Urinary bladder (tissue), 4 donors: ENCODE measurements at places on chromosomes 11 and 22.

DNA sequence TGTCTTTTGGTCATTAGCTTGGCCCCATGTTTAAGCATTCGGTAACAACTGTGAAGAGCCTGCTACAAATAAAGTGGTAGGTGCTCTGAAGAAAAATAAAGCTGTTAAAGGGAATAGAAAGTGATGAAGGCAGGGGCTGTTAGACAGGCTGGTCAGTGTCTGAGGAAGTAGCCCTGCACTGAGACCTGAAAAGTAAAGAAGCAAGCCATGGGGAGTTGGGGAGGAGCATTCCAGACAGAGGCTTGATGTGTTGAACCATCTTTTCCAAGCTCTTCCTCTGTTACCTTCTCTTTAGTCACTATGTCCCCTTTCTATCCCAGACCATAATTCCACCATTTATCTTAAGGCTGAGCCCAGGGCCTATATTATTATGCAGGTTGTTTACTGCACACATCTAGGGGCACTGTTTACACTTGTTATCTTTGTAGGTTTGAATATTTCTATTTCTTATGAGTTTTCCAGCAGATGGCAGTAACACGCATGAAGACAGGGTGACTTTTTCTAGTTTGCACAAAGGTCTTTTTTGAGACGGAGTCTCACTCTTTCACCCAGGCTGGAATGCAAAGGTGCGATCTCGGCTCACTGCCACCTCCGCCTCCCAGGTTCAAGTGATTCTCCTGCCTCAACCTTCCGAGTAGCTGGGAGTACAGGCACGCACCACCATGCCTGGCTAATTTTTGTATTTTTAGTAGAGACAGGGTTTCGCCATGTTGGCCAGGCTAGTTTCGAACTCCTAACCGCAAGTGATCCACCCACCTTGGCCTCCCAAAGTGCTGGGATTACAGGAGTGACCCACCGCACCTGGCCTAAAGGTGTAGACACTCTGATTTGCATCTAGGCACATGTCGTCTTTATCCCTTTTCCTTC lies 23.0 kb downstream of the ZFTA start:
- DNase-seq = no peak

DNA sequence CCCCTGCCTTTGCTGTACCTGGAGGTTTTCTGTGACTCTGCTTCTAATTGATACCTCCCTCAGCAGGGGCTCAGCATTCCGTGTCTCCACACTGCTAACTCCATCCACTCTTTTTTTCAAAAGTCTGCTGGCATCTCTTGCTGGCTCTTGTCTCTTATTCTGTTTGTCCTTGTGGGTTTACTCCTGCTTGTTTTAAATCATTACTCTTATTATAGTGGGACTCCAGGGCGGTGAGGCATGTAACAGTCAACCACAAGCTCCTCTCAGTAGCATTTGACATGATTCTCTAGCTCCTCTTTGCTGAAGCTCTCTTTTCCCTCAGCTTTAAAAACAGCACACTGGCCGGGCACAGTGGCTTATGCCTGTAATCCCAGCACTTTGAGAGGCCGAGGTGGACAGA lies 260.2 kb upstream of the NARS2 start:
- no peak for DNase-seq

GRCh38 chr22:32522237-32522636 lies 47.6 kb downstream of the FBXO7 start:
- DNase-seq = no peak

- DNase-seq = no peak
These were observed 90.9 kb downstream of the MICAL2 start for GRCh38 chr11:12200991-12201985.

DNA sequence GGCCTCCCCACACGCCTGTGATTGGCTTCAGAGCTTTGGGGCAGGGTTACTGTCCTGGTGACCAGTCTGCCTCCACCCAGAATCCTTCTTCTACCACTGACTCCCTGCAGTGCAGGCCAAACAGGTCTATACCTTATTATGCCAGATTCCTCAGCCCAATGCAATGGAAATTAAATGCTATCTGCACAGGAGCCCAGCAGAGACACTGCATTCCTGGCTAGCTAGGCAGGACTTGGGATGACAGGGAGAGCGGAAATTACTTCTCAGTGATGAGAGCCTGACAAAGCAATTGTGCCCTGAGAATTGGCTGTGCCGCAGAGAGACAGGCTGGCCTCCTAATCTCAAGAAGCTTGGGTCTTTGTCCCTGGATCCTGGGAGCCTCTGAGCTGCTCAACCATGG lies 143.8 kb upstream of the NCAM1 start:
- DNase-seq = no peak

DNA sequence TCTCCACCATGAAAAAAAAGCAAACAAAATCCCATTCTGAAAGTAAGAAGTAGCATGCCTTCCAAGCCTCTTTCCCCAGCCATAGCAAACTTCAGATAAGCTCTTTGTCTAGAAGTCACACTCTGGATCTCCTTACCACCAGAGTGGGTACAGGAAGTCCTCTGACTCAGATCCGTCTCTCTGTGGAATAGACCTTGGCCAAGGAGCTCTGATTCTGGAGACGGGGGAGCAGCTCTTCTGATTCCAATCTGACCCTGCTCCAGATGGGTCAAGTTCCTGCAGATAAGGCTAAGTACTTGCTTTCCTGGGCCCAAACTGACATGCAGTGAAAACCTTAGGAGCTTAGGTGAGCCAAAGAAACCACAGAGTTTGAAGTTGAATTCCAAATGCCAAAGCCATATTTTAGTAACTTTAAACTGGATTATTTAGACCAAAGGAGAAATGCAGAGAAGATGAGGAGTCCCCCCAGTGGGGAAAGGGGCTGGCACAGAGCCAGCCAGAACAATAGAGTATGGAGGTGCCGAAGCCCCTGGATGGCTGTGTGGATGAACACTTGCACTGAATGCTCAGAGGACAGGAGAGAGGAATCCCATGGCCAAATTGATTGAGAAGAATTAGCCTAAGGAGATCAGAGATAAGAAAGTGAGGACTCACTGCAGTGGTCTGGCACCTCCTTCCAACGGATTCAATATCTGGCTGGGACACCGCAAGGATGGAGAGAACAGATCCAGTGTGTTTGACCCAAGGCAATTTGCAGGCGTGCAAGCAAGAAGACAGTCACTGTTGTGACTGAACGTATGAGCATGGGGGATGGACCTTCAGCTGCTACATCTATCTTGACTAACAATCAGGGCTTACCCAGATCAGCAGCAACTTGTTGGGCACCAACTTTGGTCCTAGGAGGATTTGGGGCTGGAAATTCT lies 54.9 kb downstream of the ENDOD1 start:
- no peak for DNase-seq

DNA sequence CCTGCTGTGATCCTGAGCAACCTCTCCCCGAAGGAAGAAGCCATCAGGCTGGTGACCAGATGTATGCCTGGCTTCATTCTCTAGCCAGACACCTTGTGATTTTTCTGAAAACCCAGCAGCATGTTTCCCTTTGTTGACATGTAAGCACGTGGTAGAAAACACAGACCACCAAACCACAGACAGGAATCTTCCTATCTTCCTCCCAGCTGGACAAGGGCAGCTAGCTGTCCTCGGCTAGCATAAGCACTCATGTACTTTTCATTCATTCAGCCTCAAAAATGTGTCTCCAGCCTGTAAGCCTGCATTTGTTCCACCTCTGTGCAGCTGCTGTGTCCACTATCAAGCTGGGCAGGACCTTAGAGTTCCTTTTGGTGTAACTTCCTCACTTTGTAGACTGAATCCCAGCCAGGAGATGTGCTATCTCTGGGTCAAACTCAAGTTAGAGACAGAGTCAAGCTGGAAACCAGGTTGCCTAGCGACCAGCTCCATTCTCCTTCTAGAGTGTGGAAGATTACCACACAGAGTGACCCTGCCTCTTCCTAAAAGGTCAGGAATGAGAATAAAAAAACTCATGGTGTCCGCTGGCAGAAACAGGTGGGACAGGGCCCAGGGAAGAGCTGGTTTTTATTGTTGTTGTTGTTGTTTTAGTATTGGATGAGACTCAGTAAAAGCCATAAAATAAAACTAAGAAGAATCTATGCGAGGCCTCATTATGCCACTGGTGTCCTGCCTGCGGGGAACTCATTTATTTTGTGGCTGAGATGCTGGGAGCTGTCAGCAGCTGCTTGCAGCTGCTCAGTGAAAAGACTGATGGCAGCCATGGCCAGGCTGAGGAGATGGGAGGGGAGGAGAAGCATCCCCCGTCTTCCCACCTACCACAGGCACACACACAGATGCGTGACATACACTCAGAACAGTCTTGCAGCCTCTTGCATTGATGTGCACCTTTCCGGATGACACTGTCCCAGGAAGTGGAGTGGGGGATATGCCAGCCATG lies 7.4 kb upstream of the CLMP start:
- DNase-seq = no peak

DNA sequence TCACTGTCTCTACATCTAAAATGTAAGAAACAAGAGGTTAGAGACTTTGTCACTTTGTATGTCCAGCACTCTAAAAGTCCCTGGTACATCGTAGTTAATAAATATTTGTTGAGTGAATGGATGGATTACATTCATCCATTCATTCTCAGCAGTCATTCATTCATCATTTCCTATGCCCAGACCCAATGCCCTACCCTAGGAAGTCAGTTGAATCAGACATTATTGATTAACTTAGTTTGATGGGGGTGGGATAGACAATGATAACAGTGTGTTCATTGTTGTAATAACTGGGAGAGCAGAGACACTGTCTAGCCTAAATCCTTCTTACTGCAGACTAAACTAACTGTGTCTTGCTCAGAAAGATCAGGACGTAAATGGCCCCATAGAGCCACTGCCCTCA lies 1.2 kb upstream of the CENPM start:
- no peak for DNase-seq

- DNase-seq = no peak
These were observed 636 bp downstream of the PAMR1 start for GRCh38 chr11:35524780-35525179.

- DNase-seq = no peak
These were observed 23.3 kb downstream of the KCNJ5 start for GRCh38 chr11:128914216-128915148.

- no peak for DNase-seq
These were observed 112.5 kb downstream of the DBX1 start for GRCh38 chr11:20047769-20048154.

DNA sequence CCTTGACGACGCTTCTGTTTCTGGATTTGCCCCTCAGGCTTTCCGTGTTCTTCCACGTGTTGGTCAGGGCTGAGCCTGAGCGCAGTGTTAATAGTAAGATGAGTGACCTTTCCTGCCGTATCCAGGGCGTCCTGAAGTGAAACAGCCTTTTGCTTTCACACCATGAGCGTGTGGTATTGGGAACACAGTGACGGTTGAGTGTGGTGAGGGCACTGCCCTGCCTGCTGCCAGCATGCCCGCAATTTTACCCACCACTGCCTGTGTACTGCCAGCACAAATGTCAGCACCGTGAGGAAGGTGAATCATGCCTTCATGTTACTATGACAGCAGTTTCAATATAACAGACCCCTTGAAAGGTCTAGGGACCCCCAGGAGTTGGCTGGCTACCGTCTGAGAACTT lies 217.1 kb downstream of the TBC1D22A start:
- DNase-seq = no peak

- DNase-seq = no peak
These were observed 19.4 kb downstream of the APLP2 start for GRCh38 chr11:130088919-130089673.

DNA sequence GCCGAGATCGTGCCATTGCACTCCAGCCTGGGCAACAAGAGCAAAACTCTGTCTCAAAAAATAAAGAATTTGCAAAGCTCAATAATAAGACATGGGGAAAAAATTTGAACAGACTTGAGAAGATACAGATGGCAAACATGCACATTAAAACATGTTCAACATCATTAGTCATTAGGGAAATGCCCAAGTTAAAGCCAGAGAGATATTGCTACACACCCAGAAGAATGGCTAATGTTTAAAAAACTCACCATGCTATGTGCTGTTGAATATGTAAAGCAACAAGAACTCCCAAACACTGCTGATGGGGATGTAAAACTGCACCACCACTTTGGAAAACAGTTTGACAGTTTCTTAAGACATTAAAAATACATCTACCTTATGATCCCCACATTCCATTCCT lies 12.6 kb downstream of the LRRC75B start:
- no peak for DNase-seq

GRCh38 chr11:65928667-65929066 lies 9.4 kb downstream of the DRAP1 start:
- DNase-seq = no peak

DNA sequence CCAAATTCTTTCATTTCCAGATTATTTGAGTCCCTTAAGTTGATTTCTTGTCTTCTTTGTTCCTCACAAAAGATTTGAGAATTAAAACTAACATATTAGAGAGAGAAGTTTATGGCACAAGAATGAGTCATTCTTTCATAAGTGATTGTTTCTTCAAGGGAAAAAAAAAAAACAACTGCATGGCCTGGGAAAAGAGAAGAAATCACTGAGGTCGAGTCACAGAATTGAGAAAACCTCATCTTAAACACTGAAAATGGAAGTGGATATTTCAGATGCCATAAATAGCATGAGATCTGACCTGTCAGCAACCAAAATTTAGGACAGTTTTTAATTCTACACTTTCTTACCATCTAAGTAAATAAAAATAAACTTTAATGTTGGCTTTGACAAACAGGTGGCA lies 87.2 kb downstream of the CWF19L2 start:
- DNase-seq = no peak

GRCh38 chr11:12013781-12014180 lies 5.4 kb upstream of the DKK3 start:
- no peak for DNase-seq

GRCh38 chr22:33427461-33427860 lies 369.3 kb upstream of the SYN3 start:
- no peak for DNase-seq

DNA sequence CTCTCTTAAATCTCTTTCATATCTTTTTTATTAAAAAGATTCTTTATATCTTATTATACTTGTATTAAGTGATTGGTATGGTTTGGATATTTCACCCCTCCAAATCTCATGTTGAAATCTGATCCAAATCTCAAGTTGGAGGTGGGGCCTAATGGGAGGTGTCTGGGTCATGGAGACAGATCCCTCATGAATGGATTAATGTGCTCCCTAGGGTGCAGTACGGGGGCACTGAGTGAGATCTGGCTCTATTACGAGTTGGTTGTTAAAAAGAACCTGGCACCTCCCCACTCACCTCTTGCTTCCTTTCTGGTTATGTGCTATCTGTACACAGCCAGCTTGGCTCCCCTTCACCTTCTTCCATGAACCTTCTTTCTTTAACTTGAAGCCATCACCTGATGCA lies 149.6 kb downstream of the CWF19L2 start:
- no peak for DNase-seq
